Activated CD8-positive, alpha-beta memory T cell treated with anti-CD3 and anti-CD28 coated beads for 1 hour (primary cell): ENCODE measurements at places on chromosomes 4 and X.

GRCh38 chr4:26368685-26369084 lies 47.9 kb downstream of the RBPJ start:
- DNase-seq: no peak

DNA sequence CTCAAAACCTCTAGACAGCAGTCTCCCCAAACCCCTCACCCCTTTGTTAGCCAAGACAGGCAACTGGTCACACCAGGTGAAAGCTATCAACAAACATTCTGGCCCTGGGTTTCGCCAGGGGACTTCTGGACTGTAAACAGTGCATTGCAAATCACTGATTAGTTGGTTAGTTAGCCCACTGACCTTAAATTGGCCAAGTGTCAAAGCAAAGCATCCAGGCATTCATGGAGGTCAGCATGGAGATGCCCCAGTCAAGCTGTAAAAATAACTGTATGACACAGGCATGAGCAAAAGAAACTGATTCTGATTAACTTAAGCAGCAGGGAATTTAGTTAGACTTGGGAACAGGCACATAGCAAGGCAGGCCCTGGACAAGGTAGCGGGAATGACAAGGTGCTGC lies 156.0 kb upstream of the TTC29 start:
- DNase-seq: no peak

DNA sequence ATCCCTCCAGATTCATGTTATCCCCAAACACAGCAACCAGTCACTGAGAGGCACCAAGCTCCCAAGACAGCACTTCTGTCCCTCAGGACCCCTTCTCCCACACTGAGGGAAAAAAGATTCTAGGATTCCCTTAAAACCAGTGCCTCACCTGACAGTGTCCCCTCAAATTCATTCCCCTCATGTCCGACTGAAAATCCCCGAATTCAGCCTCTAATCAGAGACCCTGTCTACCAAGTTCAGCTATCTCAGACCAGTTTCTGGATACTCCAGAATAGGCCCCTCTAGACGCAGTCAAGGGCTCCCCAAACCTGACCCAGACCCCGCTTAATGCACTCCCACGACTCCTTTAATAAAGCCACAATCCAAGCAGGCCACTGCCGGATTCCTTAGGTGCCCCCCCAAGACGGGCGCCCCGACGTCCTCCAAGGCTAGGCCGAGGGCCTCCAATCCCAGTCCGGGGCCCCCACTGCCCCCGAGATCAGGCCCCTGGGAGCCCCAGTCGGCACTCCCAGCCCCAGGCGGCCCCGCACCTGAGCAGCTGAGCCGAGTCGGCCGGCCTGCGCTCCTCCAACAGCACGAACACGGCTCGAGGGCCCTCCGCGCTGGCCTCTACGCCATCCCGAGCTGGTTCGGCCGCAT lies 457 bp downstream of the TFE3 start:
- no peak for DNase-seq

- no peak for DNase-seq
These were observed 139.0 kb downstream of the ADAMTS3 start for GRCh38 chr4:72430050-72430449.

DNA sequence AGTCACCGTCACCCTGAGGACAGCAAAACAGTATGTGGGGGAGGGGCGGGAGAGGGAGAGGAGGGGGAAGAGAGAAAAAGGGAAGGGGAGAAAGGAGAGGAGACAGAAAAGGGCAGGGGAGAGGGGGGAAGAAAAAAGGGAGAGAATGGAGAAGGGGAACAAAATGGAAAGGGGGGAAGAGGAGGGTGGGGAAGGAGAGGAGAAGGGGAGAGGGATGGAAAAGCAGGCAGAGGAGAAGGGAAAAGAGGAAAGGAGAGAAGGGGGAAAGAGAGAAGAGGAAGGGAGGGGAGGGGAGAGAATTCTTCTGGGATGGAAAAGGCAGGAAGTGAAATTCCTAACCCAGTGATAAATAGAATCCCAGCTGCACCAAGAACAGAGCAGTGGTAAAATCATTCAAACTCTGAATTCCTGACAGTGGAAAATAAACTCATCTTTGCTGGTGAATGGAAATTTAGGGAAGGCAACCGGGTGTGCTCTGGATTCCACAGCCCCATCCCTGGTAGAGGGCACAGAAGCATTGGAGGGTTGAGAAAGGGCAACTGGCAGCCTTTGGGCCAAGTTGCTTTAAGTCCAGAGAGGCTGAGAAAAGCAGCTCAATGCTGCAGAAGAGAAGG lies 244.2 kb downstream of the BCOR start:
- DNase-seq: no peak

- DNase-seq: no peak
These were observed 75.0 kb downstream of the NBDY start for GRCh38 chrX:56803850-56804681.
